Vagina (tissue), 2 donors: ENCODE measurements at places on chromosomes 13 and 19.

- no peak for DNase-seq
These were observed 21.5 kb upstream of the FOSB start for GRCh38 chr19:45446295-45446694.

DNA sequence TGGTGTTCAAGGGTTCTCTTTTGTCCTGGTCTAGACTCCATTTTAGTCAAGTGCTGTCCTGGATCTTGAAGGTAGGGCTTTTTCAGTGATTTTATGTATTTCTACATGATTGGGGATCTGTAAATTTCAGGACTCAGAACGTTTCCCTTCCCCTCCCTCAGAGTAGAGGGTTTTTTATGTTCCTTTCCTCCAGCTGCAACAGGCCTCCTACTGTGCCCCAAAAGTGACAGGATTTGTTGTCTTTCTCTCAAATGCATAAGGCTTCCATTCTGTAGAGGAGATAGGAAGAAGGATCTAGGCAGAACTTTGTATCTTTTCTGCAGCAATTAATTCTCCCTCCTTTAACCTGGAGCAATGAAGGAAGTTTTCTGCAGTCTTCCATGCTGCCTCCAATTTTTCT is 251.3 kb downstream of the MAB21L1 start:
- DNase-seq, result no peak

- no peak for DNase-seq
These were observed 95.1 kb upstream of the DACH1 start for GRCh38 chr13:71962126-71962525.

- no peak for DNase-seq
These were observed 42.0 kb upstream of the MAB21L1 start for GRCh38 chr13:35518337-35518946.

DNA sequence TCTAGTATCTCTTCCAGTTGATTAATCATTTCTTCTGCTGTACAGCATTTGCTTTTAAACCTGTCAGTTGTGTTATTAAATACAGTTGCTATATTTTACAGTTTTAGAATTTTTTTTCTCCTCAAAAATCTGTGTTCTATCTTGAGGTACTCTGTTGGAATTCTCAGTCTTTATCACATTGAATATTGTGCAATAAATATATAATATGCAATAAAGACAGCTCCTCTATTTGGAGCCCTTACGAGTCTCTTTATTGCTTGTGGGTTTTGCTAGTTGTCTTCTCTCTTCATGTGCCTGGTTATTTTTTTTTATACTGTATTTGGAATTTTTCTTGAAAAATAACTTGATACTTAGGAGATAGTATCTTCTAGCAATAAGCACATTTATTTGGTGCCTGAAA is 51.7 kb downstream of the CDK8 start:
- no peak for DNase-seq

DNA sequence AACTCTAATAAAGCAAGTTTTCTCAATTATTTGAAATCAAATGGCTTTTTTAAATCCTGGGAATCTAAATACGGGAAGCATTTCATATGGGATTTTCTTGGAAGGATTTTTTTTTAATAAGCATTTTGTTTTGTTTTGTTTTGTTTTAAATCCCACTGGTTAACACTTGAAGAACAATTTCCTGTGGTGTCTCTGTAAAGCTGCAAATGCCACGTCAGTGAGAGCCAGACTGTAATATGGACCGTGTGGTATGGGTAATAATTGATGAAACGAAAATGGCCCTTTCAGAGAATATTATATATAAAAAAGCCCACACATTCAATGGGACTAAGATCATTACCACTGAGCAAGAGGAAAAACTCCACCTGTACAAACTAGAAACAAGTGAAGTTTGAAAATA is 33.9 kb upstream of the MIR17HG start:
- DNase-seq, result no peak

- no peak for DNase-seq
These were observed 58.5 kb downstream of the DGKH start for GRCh38 chr13:42106998-42107397.

DNA sequence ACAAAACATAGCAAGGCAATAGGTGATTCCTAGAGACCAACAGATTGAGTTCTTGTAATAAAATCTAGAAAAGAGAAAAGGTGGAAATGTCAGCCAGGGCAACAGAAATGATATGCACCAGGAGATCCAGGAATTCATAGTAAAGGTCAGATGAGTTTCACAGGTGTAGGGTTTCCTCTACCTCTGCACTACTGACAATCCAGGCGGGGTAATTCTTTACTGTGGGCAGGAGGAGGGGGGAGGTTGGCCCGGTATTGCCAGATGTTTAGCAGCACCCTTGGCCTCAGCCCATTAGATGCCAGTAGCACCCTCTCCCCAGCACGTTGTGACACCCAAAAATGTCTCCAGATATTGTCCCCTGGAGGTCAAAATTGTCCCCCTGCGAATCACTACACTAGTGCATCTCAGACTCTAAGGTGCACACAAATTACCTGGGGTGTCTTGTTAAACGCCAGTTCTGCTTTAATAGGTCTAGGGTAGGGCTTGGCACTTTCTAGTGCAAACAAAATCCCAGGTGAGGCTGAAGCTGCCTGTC is 3.5 kb upstream of the UBAC2 start:
- no peak for DNase-seq

DNA sequence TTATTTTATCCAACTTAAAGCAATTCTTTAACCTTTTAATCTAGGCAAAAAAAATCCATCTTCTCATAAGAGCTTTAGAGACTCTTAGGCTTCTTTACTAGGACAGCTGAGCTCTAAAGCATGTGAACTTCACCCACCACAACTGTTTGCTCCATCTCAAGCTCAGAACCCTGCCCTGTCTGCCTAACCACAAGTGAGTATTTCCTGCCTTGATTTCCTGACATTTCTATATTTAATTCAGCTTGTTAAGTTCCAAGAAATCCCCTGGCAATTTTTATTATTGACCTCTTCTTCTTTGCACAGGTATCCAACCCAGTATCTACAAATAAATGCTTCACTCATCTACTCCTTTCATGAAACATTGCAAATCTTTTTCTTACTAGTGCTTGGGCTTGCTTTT is 21.1 kb upstream of the CEACAM21 start:
- DNase-seq, result no peak
